Stimulated activated CD8-positive, alpha-beta memory T cell treated with anti-CD3 and anti-CD28 coated beads, Interleukin-4, amount 100 ng/mL, for 4 hours (primary cell): ENCODE measurements at places on chromosomes 2 and 18.

DNA sequence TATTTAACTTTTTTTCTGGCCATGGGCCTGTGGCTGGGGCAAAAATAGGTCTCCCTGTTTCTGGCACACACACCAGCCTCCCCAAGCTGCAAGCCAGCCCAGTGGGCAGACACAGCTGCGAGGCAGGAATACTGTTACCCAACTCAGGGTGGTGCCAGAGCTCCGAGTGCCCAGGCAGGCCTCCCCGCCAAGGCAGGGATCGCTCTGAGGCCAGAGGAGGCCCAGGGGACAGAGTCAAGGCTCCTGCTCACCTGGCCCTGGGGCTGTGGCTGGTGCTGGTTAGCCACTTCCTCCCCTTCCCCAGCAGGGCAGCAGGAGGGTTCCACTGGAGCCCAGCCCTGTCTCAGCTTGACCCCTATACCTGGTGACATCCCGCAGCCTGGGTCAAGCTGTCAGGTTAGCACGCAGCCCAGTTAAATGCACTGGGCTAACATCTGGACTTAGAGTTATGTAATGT, 67.1 kb upstream of the EPAS1 start:
- no peak for DNase-seq

- no peak for DNase-seq
Observed at GRCh38 chr2:221420245-221420644, 151.9 kb downstream of the EPHA4 start.

- DNase-seq: no peak
Observed at GRCh38 chr2:45984366-45984765, 312.8 kb upstream of the EPAS1 start.

GRCh38 chr2:103788389-103788788, 1026.6 kb downstream of the TMEM182 start:
- no peak for DNase-seq

DNA sequence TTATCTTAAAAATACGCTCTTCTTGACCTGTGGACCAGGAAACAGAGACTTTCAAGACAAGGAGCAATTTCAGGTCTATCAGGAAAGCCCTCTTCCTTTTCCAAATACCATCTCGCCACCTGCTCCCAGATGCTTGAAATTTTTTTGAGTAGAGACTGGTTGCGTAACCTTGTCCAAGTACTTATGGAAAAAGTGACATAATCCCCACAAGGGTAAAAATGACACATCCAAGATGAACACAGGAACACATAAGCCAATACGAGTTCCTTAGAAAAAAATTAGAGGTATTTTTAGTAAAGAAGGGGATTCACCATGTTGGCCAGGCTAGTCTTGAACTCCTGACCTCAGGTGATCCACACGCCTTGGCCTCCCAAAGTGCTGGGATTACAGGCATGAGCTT, 1.8 kb downstream of the SERPINB13 start:
- no peak for DNase-seq

- DNase-seq: no peak
Observed at GRCh38 chr2:36088716-36089328, 266.8 kb upstream of the CRIM1 start.

DNA sequence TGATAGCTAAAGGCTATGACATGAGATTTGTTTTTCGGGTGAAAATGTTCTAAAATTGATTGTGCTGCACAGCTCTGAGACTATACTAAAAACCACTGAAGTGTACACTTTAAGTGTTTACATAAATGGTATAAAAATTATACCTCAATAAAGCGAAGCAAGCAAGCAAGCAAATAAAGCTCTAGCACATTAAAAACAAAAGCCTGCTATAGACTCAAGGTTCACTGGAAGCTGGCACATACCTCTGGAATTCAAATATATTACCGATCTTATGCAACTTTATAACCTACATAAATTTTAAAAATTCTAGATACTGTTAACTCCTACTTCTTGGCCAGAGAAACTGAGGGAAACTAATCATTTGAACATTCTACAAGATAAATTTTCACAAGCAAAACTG, 20.1 kb downstream of the PELI1 start:
- no peak for DNase-seq

DNA sequence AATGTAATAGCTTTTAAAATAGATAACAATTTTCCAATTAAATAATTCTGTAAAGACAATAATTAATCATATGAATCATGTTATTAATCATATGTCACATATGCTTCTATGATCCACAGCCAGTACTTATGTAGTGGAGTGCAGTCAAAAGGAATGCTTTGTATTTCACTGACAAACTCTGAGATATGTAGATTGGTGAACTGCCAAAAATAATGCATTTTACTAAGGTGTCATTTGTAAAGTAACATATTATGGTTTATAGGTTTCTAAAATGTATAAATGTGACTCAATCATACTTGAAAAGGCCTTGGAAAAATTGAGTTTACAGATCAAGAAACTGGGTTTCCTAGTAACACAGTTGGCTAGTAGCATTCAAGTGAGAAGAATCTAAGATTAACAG, 93.8 kb upstream of the KCNH7 start:
- DNase-seq: no peak

GRCh38 chr18:58716060-58716756, 44.9 kb downstream of the MALT1 start:
- DNase-seq: no peak

DNA sequence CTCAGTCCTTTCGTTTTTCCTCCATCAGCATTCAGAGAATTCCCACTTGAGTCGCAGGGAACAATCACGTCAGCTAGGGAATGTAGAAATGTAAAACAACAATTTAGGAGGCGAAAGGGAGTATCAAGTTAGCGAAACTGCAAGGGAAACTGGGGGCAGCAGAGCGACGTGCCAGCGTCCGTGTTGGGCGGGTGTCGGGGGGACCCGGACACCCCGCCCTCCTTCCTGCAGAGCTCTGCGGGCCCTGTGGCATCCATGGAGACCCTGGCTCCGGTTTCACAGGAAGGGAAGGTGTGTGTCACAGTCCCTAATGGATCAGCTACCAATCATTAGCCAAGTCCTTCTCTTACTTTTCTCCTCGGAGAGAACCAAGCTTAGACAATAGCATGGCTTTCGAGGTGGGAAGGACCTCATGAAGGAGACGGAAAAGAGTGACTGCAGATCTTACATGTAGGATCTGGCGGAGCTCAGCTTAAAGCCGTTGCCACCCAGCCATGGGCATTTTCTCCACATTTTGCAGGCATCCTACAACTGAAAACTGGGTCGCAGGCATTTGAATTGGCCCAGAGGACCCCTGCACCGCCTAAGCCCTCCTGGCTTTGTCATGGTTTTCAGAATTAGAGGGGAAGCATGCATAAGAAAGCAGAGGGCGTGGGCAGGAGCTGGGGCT, 33.7 kb downstream of the SOX11 start:
- no peak for DNase-seq

- DNase-seq: no peak
Observed at GRCh38 chr2:29080886-29081743, 6.8 kb upstream of the PCARE start.

DNA sequence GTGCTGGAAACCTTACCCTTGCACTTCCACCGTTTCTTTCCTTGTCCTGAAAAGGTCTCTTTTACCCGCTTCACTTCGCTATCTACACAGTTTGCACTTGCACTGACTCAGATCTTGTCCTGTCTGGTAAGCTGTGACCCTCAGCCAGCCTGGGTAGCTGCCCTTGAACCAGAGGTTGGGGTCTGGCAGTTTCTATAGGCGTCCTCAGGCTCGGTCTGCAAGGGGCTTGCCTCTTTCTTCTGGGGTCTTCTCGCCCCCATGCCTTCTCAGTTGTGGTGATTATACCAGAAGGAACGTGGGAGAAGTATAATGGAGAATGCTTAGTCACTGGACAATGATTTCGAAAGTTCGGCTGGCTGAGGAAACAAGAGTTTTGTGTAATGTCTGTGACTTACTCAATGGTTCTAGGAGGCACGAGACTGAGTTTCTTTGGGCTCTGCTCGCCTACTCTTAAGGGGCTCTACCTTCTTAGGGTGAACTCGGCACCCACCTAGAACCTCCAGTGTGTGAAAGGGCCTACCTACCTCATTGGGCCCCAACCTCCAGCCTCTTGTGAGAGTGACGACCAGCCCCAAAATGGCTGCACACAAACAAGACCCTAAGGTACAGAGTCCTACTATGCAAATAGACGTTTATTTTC, 6.9 kb upstream of the STAT1 start:
- no peak for DNase-seq

- DNase-seq: no peak
Observed at GRCh38 chr2:88450186-88450585, 2.3 kb downstream of the FOXI3 start.

DNA sequence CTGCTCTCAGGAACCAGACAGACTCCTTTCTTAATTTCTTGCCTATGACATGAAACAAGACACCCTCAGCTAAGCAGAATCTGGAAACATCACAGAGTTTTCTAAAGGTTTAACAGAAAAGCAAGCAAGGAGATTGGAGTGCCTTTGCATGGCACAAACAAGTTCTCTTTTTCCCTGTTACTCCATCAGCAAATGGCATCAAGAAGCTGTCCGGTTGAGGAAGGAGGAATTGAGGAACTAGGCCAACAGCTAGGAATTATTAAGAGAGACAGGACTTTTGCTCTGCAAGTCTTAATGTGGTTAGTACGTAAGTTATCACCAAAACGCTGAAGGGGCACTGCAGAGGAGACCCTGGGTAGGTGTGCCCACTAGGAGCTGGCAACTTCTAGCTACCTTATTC, 53.2 kb downstream of the NEB start:
- DNase-seq: no peak

GRCh38 chr18:62979176-62979575, 263.8 kb downstream of the PHLPP1 start:
- no peak for DNase-seq

GRCh38 chr2:18455236-18455862, 105.1 kb downstream of the RDH14 start:
- no peak for DNase-seq

DNA sequence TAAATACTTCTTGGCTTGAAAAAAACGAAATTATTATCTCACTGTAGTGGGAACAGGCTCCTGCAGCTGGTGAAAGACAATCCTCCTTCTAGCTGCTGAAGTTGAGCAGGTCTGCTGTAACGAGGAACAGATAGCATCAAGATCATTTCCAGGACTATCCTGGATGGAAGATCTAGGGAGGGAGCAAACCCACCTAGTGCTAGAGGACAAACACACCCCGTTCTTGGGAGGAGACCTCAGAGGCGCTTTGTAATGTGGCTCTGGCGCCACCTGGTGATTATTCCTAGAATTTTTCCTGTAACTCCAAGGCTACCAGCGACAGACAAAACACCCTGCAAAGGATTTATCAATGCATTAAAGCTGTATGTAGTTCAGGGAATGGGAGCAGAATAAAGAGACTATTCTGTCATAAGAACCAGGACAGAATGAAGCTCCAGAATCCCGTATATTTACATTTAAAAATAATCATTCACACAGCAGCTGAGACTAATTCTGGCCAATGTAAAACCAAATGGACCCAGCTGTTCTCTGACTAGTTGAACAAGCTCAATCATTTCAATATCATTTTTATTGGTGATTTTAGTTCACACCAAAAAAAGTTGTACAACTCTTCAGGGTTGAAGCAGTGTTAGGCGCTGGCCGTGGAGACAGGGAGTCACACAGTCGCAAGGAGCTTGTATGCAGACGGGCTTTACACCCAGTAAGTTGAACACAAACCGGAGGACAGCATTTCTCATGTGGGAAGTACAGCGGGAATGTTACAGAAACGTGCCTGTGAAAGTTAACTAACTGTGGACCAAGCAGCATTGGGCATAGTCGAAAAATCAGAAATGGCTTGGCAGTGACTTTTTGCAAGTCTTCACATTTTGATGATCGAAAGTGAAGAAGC, 290.3 kb downstream of the TRIB2 start:
- peak; percentile 17 for DNase-seq
